ENCODE measurements at places on chromosomes 3 and 15.

GRCh38 chr15:89111352-89111751 is 23.1 kb downstream of the ABHD2 start:
- DNase-seq = no peak

DNA sequence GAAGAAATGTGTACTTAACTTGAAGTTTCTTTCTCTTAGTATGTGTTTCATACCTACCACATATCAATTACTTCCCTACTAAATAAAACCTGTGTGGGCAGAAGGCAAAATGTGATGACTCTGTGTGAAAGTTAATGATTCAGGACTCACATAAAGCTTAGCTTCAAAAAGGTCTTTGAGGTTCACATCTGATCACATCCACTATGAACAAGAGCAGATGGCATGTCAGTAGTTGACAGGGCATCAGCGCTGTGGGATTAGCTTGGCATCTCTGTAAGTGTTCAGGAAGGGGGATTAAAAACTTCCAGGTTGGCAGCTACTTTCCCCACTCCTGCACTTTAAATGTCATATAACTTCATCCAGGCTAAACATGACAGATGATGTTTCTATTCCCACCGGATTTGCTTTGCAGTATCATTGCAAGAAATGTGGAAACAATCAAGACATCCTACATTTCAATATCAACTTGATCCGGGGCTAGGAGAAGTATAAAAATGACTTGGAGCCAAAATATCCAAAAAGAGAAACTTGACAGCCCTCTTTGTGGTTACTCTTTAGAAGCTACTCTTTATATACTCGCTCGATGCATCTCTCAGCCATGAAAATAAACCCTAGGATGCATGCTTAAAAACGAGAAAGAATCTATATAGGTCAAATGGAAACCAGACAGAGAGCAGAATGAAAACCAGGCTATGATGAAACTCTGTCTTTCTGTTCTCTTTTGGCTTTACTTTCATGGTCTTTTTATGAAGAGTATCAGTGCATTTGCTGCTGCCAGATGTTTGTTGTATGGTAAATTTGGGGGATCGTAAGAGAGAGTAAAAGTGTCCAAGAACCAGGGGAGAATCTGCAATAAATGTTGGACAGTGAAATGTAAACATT is 273.1 kb upstream of the ALCAM start:
- DNase-seq = no peak

GRCh38 chr3:88542916-88543315 is 393.2 kb downstream of the C3orf38 start:
- no peak for DNase-seq

- DNase-seq = no peak
Observed at GRCh38 chr3:32707026-32707370, 22.0 kb downstream of the CNOT10 start.

DNA sequence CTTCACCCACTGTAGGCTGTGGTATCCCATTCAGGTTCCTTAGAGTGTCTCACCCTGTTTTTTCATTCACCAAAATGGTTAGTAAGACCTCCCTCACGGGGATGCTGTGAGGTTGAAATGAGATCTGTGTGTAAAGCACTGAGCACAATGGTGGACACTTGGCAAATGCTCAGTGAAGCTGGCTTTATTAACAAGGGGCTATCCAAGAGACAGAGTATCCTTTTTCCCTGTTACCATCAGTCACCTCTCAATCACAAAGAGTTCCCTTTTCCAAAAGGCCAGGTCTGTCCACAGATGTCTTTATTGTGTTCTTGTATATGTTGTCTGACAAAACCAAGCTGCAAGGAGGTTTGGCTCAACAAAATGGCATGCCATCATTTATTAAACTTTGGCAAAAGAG is 138.9 kb upstream of the RARB start:
- DNase-seq = no peak

DNA sequence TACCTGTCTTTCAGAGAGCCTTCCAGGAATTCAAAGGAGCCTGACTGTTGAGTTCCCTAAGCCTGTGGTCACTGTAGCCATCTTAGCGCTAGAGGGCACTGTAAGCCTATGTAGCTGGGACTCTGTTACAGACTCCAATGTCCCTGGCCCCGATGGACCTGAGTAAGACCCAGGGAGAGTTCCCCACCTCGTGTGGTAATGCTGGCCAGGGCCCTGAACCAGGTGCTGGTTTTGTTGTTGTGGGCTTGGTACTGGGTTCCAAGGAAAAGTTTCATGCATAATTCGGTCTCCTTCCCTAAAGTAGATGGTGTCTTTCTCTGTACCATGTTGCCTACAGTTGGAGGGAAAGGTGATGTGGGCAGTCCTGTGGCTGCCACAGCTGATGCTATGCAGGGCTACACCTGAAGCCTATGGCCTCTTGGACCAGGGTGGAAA is 32.4 kb downstream of the CDAN1 start:
- peak; percentile 24 for DNase-seq

DNA sequence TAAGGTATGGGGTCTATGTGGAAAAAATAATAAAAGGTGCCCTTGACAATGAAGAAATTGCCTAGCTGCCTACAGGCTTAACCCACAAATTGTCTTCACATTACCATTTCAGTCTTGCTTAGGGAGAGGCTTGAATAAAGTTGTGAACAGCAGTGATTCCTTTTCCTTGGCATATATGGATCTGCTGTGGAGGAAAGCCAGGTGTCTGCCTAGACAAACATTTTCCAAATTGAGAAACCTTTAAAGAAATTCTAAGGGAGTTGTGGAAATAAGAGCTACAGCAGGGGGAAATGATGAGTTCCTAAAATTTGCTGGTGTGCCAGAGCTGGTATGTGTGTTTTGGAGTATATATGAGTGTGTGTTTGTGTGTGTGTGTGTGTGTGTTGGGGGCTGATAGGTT is 452.1 kb downstream of the NTRK3 start:
- DNase-seq = no peak

DNA sequence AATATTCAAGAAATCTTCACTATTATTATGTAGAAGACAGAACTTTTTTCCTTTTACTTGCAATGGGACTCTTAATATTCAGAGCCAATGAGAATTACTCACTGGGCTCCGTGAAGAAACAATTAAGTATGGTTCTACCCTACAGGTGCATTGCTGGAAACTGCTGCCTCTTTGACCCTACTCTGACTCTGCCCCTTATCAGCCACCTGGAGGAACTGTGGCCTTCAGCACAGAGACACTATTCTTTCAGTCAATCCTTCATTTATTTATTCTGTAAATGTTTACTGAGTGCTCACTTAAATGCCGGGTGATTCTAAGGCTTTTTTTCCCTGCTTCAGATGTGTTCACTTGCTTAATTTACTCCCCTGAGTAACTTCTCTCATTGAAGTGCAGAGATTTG is 163.2 kb downstream of the SYNPR start:
- DNase-seq = no peak

GRCh38 chr3:1216856-1217255 is 124.0 kb downstream of the CNTN6 start:
- DNase-seq = no peak

- no peak for DNase-seq
Observed at GRCh38 chr15:100902436-100903167, 16.6 kb upstream of the LRRK1 start.

- no peak for DNase-seq
Observed at GRCh38 chr3:186679151-186679550, 13.3 kb downstream of the HRG start.

DNA sequence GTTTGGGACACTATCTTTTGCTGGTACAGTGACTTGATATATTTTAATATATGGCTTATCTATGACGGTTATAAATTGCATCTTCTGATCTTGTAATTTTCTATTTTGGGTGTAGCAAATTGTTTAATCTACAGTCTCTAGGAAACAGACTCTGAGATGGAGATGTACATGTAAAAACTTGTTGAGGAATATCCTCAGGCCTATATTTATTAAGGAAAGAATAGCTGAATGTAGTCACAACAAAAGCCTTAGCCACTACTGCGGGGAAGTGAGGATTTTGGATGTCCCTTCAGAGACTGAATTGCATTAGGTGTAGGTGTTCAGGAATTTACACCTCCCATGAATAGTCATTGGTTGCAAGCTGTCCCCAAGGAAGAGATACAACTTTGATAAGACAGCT is 13.8 kb upstream of the OR5K3 start:
- DNase-seq = no peak

DNA sequence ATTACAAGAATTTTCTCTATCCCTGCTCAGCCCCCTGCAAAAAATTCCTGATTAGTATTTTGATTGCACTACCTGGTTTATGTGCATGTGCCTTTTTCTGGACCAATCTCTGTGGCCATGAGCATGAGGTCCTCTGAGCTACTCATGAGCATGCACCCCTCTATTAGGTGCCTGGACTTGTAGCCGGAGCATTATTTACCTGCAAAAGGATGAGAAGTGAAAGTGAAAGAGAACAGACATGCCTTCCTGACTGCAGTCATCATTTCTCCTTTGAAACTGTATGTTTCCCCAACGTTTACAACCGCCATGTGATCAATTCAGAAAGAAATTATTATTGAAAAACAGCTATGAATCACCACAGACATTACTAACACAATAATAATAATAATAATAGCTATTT is 1008.8 kb downstream of the ROBO2 start:
- peak; percentile 5 for DNase-seq

- no peak for DNase-seq
Observed at GRCh38 chr3:128054367-128054766, 2.1 kb downstream of the SEC61A1 start.

GRCh38 chr15:44300572-44300971 is 12.1 kb downstream of the GOLM2 start:
- DNase-seq = no peak

GRCh38 chr15:40340038-40340739 is 550 bp downstream of the CCDC9B start:
- no peak for DNase-seq

- DNase-seq = no peak
Observed at GRCh38 chr3:122577409-122578031, at the start of gene PARP15. TSS of gene PARP15 (plus strand) at chr3:122577650. CDS start at chr3:122577668, 18 bp downstream.

GRCh38 chr15:85164841-85165466 is 183.3 kb downstream of the PDE8A start:
- no peak for DNase-seq

DNA sequence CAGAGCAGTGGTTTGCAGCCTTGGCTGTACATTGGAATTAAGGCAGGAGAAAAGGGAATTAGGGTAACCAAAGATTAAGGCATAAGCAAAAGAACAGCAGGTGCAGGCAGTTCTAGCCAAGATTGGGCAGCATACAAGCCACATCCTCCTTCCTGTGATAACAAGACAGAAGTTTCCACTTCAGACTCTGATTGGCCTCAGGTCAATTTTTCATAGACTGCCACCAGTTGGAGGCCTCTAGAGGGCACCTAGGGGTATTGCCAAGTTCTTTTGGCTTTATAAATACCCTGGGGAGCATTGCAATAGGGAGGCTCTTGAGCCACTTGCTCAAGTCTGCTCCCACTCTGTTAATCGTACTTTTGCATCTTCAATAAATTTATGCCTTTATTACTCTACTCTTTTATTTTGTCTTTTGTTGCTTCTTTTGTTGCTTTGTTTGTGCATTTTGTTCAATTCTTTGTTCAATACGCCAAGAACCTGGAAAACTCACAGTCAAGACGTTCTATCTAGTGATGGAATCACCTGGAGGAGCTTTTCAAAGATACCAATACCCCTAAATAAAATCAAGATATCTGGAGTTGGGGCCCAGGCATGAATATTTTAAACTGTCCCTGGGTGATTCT is 32.2 kb upstream of the FMN1 start:
- DNase-seq = peak; percentile 52

- no peak for DNase-seq
Observed at GRCh38 chr15:76904461-76905012, 603 bp downstream of the SCAPER start.

DNA sequence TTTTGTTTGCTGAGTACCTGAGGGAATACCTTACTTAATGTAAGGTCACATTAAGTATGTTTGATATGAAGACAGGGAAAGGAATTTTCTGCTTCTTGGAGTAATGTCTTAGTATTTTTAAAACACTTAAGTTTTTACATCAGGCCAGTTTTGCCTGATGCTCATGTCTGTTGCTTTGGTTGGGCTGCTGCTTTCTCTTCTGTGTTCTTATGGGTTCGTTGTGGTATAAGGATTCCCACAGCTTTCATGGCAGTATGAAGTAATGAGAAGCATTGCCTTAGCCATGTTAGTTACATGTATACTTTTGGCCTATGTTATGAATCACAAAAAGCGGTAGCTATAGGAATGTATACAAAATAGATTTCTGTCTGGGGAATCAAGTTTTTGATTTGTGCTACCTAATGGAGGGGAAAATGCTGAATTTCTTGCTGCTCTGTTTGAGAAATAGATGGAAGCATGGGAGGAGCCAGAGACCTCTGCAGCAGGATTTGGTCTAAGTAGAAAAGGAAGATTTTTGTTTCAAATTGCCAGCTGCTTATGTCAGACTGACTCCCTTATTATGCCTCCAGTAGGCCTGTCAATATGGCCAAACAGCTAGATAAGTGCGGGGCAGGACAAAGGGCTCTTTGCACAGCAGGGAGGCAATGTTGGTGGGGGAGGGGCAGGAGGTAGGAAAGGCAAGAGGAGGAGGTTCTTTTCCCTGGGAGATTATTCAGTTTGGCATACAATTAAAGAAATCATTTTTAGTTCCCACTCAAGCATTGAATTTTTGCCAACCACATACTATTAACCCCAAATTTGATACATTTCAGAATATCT is 5.2 kb downstream of the SETD5 start:
- DNase-seq = no peak

DNA sequence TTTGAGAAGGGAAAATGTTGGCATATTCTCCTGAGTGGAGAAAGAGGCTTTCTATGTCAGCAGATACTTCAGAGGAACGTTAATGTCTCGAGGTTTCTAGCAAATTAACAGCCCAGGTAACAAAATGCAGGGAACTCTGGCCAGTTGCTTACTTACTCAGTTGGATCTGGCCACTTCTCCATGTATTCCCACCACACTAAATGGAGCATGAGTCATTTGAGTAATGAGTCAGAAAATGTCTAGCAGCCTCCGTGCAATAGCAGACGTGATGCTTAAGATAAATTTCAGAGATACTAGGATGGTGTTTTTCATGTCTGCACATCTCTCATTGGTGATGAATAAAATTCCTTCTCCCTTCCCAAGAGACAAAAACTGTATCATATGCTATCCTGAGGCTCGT is 671.5 kb downstream of the FHIT start:
- DNase-seq = no peak

GRCh38 chr3:29415482-29416223 is 134.8 kb downstream of the RBMS3 start:
- DNase-seq = no peak

- no peak for DNase-seq
Observed at GRCh38 chr15:57485869-57486268, 105.8 kb upstream of the MYZAP start.

DNA sequence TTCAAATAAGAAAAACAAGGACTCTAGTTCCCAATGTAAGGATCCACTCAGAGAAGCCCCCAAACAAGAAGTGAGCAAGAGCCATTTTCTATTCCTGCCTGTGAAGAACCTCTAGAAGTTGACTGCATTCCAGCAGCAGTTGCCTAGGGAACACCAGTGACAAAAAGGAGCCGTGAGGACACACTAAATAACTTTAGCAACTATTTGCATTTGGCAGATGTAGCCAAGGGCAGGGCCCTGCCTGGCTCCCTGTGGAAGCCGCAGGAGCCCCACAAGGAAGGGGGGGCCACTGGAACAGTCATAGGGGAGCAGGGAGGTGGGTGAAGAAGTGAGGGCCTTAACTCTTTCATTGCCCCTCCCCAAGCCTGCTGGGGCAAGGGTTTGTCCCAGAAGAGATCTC is 470.2 kb upstream of the PROK2 start:
- no peak for DNase-seq

GRCh38 chr15:74997141-74997540 is 1.8 kb downstream of the SCAMP5 start:
- no peak for DNase-seq

GRCh38 chr15:56056626-56057025 is 63.2 kb upstream of the NEDD4 start:
- DNase-seq = no peak

Data from GM12878 (cell line).